HT1080 (cell line): ENCODE measurements at places on chromosomes 5 and 9.

DNA sequence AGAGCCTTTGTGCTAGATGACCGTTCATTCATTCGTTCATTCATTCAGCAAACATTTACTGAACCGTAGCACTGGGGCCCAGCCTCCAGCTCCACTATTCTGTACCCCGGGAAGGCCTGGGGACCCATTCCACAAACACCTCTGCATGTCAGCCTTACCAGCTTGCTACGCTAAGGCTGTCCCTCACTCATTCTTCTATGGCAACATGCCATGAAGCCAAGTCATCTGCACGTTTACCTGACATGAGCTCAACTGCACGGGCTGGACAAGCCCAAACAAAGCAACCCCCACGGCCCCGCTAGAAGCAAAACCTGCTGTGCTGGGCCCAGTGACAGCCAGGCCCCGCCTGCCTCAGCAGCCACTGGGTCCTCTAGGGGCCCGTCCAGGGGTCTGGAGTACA is 6.0 kb downstream of the CEL start:
- no peak for DNase-seq

GRCh38 chr5:149094996-149095395 is 32.1 kb upstream of the SH3TC2 start:
- no peak for DNase-seq

GRCh38 chr5:107564931-107565372 is 105.8 kb downstream of the EFNA5 start:
- peak; percentile 35 for DNase-seq

DNA sequence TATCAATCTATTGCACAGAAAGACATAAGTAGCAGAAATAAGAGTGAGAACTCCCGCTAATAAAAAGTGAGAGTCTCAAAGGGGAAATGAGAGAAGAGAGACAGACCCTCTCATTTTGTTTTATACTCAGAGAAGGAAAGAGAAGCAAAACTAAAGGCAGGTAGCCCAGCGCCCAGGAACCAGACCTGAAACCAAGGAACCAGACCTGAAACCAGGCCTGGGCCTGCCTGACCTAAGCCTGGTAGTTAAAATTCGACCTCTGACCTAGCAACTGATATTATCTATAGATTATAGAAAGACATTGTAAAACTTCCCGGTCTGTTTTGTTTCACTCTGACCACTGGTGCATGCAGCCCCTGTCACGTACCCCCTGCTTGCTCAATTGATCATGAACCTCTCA is 134.5 kb upstream of the SEMA6A start:
- no peak for DNase-seq

DNA sequence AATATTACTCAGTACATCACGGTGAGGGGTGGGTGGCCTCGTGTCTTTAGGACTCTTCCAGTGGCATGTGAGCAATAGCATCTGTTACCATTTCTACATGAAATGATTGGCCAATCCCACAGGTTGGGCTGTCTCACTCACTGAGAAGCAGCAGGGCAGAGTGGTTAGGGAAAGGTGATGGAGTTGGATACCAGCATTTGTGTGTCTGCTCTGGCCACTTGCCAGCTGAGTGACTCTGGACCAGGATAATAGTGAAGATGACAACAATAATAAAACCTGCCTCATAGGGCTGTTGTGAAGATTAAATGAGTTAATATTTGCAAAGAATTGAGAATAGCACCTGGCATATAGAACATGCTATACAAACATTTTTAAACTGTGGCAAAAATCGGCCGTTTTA is 42.0 kb downstream of the IQGAP2 start:
- no peak for DNase-seq

DNA sequence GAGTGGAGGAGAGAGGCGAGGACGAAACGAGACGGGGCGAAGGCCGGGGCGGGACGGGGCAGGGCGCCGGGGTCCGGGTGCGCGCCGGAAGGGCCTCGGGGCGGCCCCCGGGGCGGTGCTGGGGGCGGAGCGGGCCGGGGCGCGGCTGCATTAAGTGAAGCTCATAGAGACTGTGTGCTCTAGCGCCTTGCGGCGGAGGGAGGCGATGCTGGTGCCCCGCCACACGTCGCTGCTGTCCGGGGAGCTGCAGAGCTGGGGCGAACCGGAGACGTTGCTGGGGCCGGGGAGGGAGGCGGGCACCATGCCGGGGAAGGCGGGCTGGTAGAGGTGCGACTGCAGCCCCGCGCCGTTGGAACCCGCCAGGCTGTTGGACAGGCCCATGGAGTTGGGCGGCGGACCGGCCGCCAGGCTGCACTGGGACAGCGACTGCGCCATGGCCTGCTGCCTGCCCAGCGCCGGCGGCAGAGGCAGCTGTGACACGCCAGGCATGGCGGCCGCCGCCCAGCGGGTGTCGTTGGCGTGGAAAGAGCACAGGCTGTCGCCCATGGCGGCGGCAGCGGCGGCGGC is 8.3 kb downstream of the OTP start:
- DNase-seq: peak; percentile 55

GRCh38 chr9:76737154-76737902 is 26.9 kb upstream of the PCA3 start:
- DNase-seq: no peak

DNA sequence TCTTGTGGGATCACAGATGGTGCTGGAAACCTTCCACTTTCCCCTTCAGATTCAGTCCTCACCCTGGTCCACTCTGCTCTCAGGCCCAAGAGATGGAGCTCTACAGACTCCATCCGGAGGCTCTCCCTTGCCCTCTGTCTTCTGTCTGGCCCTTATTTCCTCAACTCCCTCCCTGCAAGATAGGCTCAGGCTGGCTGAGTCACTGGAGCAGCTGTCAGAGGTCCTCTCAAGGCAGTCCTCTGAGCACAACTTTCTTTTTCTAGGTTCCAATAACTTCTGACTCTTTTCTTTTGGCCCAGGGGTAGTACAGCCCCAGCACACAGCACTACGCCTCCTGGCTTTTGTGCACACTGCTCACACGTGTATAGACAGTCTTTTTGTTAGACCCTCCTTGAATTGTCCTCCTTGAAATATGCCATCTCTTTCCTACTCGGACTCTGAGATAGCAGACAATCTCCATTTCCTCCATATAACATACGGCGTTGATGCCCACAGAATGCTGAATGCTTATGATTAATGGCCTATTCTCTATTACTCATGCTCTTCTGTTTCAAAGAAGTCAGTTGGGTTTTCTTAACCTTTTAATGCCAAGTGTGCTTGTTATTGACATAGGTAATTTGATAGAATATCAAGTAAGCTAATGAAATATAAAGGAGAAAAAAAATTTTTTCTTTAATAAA is 193.1 kb downstream of the SLC12A2 start:
- DNase-seq: peak; percentile 67

DNA sequence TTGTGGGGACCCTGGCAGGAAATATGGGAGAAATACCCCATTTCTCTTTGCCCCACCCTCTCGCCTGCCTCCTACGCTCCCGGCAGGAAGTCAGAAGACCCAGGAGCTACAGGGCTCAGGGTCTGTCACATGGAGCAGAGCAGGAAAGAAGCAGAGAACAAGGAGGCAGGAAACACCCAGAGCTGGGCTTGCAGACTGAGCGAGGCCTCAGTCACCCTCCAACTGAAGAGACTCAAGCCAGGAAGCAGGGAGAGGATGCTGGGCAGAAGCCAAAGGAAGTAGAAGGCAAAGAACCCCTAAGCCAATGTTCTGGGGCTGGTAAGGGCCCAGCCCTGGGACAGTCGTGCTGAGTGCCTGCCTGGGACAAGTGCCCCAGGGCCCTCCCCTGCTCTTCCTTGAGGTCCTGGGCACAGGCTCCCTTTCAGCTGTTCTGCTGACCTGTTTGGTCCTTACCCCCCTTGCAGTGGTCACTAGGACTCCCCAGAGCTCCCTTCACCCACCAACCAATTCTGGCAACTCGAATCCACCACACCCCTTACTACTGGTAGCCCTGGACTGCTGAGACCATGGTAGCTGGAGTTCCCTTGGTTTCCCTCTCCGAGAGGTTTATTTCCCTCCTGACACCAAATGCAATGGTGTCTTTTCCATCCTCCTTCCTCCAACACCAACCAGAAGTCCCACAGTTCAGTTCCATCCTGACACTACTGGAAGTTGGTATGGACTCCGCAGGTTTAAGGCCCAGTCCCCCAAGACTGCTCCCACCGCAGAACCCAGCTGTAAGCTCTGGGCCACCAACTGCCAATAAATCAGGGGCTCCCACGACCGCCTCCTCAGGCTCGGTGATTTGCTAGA is 157.5 kb downstream of the COL23A1 start:
- no peak for DNase-seq

- DNase-seq: peak; percentile 37
These were observed 50.8 kb downstream of the ALDH7A1 start for GRCh38 chr5:126544087-126544740.

DNA sequence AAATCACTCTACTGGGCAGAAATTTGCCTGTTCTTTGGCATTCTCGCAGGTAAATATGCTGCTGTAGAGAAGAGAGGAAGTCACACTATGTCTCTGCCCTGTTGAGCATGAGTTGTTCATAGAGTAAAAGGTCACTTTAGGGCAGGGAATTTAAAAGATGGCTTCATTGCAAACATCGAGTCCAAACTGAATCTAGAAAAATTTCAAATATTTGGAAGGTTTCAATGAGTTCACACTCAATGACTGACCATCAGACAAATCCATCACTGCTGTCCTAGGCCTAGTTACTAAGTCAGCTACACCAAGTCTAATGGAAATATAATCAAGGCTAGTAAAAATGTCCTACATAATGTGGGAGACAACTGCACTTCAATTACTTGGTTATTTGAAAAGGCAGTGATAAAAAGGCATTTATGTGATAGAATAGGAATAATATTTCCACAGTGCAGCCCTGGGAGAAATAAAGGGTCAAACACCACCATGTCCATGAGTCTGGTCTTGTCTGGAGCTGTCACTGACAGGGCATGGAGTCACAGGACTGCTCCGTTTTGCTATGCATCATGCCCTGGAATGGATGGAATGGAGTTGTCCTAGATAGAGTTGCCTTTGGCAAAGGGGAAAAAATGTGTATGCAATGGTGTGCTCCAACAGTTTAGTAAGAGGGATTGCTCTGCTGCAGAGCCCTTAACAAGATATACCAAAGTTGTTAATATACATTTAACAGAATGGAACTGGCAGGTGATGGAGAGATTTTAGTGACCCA is 218.5 kb upstream of the DAPK1 start:
- DNase-seq: no peak

GRCh38 chr5:66864240-66864884 is 268.2 kb downstream of the MAST4 start:
- DNase-seq: peak; percentile 75

DNA sequence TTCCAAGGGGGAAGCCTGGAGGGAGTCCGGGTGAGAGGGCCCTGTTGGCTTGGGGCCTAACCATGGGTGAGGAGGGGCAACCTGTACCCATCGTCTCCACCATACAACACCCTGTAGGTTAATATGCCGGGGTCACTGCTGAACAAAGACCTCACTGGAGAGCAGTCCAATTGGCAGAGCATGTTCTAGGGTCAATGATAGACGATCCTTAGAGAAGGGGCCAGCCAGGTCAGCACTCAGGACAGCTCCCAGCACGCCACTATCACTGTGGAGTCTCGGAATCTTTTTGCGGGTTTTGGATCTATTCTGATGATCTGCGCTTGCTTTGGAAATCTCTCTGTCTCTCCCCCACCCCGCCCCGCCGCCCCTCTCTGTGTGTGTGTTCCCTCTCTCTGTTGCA is 218.4 kb upstream of the MVB12B start:
- no peak for DNase-seq

DNA sequence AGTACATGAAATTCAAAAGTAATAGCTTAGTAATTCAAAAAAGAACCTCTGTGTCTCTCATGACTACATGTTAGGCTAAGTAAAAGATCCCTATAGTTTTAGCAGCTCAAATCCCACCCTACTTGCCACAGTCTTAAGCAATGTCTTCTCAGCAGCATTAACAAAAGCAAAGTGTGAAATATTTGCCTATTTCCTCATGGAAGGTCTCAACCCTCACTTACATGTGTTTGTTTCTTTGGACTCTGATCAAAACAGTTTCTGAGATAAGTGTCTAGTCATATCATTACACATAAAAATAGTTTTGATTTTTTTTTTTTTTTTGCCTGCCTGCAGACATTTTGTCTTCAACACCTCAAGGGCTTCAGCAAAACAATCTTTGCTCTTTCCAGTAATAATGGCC is 310.5 kb downstream of the CETN3 start:
- no peak for DNase-seq

- DNase-seq: no peak
These were observed 183.9 kb downstream of the LRRC70 start for GRCh38 chr5:62762503-62762902.

GRCh38 chr5:151431666-151432065 is 15.7 kb upstream of the SLC36A1 start:
- no peak for DNase-seq

GRCh38 chr9:89465726-89466308 is 32.1 kb downstream of the SEMA4D start:
- no peak for DNase-seq

GRCh38 chr9:93025736-93026135 is 32.8 kb upstream of the SUSD3 start:
- no peak for DNase-seq

DNA sequence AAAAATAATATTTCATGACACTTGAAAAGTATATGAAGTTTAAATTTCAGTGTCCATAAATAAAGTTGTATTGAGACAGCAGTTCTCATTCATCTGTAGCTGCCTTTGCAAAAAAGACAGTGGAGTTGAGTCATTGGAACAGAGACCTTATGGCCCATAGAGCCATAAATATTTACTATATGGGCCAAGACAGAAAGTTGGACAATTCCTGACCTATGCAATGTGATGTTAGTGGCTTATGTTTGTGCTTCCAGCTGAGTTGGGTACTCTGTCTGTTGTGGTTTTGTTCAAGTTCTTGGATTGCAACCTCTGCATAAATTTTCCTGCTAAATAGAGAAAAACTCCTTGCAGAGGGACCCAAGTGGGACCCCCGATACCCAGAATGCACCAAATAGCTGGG is 69.8 kb downstream of the KCNIP1 start:
- DNase-seq: no peak

DNA sequence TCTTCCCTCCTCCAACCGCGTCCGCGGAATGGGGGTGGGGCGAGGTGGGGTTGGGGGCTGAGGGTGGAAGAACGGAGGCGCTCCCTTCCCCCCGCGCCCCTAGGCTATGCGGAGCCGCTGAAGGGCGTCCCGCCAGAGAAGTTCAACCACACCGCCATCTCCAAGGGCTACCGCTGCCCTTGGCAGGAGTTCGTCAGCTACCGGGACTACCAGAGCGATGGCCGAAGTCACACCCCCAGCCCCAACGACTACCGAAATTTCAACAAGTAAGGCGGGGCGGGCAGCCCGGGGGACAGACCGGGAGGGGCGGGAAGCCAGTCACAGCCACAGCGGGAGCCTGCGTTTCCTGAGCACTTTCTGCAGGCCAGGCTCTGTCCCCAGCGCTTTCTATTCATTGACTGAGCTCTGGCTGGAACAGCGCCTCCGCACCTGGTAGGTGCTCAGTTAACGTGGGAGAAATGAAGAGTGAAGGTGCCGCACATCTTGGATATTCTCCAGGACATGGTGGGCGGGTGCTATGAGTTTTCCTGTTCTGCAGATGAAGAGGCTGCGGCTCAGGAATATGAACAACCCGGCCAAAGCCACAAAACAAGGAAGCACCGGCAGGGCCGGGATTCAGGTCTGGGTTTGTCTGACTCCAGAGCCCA is 11.3 kb downstream of the MYOZ3 start:
- DNase-seq: no peak
